ENCODE measurements at places on chromosomes 6 and 20.

DNA sequence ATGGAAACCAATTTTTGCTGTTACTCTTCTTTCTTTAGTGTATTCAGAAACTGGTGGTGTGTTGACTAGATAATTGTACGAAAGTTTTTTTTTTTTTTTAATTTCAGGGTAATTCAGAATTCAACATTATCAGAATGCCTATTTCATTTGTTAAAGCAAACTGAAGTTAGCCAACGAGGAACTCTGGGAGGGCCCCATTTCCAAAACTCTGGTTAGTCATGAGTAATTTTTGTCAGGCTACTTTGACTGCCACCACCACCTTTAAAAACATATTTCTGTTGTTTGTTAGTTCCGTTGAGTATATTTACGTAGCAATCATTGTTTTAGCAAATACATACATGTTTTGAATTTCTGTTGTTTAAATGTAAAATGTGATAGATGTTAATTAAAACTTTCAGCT is 763 bp downstream of the ZKSCAN8 start:
- DNase-seq, result no peak

DNA sequence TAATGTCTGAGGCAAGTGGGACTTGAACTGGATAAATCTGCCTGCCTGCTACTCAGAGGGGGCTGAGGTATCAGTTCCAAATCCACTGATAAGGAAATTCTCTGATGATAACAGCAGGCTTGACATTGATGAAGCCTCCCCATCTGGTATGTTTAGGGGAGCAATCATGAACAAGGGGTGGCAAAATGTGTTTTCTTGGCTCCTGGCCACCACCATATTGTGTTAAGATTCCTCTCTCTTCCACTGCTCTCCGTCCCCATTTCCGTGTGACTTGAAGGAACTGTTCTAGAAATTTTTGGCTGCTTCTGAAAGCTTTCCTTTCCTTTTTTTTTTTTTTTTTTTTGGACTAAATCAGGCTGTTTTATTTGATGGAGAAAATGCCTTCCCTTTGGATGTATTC is 335.3 kb upstream of the NRSN1 start:
- no peak for DNase-seq

DNA sequence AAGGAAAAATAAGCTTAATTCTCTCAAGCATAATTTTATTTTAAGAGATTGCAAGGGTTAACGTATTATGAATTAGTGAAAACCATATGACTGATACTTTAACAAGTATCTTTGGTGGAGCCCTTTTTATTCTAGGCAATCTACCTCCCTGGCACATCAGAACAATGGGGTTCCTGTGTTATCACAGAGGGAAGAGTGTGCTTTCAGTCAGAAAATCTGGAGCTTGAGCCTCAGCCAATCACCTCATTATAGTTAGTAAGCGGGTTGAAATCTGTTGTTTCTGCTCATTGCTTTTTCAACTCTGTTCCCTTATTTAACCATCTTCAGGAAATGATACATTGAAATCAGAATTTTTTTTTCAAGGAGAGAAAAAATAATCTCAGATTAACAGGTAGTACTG is 391 bp downstream of the ADGRF1 start:
- DNase-seq, result no peak

DNA sequence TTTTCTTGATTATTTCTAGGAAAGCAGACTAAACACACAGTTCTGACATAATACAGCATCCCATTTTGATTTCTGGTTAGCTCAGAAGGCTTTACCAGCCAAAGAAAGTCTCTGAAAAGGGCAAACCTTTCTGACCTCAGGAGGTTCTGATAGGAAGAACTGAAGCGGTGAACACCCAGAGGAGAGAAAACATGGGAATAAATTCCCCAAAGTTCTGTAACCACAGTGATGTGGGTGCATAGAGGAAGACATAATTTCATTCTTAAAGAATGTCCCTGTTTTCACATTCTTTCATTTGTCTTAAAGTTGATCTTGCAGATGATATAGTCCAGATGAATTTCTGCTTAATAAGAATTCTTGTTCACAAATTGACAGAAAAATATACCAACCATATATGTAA is 60.3 kb downstream of the RSPO3 start:
- DNase-seq, result no peak

- no peak for DNase-seq
Measured at GRCh38 chr6:6565069-6565468, 23.5 kb upstream of the LY86 start.

- peak; percentile 44 for DNase-seq
Measured at GRCh38 chr20:43909720-43910119, 4.9 kb upstream of the TOX2 start.

- no peak for DNase-seq
Measured at GRCh38 chr6:113925378-113925777, 45.6 kb downstream of the HDAC2 start.

DNA sequence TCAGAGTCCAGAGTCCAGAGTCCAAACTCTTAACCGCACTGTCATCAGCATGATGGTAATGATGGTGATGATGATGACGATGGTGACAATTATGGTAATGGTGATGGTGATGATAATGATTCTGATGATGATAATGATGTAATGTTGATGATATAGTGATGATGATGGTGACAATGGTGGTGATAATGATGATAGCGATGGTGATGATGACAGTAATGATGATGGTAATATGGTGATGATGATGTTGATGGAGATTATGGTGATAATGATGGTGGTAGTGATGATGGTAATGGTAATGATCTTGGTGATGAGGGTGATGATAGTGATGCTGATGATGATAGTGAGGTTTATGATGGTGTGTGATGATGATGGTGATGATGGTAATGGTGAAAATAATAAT is 367.8 kb upstream of the CDH4 start:
- DNase-seq, result no peak

- no peak for DNase-seq
Measured at GRCh38 chr20:8535403-8536261, 403.6 kb downstream of the PLCB1 start.

DNA sequence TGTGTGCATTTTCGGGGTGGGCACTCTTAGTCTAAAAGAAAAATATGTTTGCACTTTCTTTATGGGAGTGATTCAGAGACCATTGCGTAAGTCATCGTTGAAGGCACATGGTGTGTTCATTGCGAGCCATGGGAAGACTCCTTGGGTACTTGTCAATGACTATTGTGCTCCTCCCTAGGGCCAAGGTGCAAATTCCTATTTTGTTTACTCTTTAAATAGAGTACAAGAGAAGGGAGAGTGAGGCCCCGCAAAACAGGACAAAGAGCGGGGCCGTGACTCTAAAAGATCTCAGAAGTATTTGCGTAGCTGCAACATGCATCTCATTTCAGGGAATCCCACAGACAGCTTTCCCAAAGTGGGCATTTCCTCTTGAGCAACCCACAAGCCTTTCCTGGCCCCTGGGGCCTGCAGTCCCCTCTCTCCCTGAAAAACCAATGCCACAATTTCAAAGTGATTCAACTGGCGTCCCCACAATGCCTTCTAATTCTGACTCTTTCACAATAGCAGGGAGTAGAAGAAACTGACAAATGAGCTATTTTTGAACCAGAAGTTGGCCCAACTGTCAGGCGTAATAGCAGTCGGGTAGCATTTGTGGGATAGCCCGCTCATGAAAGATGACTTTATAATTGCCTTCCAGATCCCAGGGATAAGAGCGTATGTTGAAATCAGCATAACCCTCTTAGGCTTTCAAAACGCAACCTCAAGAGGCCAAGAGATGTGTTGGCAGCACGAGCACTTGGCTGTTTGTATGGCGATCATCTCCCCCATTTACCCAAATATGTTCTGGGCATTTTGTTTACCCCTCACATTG is 277.9 kb upstream of the BMP2 start:
- no peak for DNase-seq

DNA sequence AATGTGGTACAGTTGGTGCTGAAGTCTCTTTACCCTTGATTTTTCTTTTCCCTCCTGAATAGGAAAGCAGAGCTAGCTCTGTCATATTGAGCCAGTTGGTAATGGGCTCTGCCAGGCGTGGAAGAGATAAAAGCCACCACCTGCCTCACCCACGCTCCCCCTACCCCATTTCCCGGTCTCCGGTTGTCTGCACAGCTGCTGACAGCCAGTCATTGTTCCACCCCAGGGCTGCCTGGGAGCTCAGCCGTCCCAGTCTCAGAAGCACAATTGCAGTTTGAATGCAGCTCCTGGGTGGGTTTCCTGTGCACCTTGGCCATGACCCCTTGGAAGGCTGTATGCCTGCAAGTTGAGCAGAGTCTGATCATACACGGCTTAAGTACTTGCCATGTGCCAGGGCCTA is 675.2 kb upstream of the FLRT3 start:
- no peak for DNase-seq

Measured in adrenal gland (tissue), 19 donors.